ENCODE measurements at places on chromosomes 6 and 20.
A peak's percentile ranks its signal among the peaks of the same experiment; 100 is the strongest.

DNA sequence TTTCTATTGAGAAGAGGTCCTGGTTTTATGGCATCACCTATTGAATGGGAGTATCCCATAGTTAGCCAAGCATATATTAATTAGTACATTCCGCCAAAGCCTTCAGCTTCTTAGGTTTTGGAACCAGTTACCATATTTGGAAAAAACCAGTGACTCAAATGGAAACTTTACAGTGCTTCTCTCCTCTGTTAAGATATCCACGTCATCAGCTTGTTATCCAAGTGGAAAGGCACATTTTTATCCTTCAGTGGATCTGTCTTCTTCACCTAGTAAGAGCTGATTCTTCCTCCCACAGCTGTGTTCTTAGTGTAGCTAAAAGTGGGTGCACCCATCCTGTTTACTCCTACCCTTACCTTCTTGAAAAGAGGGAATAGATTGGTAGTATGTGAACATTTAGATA is 34.5 kb downstream of the TPD52L1 start:
- DNase-seq, result no peak
- H3K4me1 ChIP-seq, result peaks cover 15% of the 10 kb centered on the region
- no peaks in the 10 kb centered on the region for H3K36me3 ChIP-seq
- no peak overlapping the region for H3K27ac ChIP-seq
- H3K27me3 ChIP-seq, result no peaks in the 10 kb centered on the region

DNA sequence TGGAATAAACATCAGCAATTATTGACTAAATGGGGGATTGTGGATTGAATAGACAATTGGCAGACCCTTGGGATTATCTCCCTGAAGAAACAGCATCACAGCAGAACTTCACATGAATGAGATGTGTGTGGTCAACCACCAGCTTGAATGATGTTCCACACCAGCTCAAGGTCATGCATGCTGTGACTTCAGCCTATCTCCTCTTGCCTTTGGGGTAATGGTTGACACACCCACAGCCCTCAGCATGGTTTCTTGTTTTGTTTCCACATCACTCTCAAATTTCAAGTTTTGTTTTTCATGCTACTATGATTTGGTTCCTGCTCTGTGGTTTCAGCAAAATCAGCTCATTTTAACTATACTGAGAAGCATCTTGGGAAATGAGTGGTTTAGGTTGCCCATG is 94.3 kb downstream of the PAK5 start:
- no peak for DNase-seq
- no peaks in the 10 kb centered on the region for H3K4me1 ChIP-seq
- no peak overlapping the region for H3K27ac ChIP-seq
- H3K27me3 ChIP-seq, result peaks cover 4% of the 10 kb centered on the region
- no peak overlapping the region for H3K4me3 ChIP-seq

DNA sequence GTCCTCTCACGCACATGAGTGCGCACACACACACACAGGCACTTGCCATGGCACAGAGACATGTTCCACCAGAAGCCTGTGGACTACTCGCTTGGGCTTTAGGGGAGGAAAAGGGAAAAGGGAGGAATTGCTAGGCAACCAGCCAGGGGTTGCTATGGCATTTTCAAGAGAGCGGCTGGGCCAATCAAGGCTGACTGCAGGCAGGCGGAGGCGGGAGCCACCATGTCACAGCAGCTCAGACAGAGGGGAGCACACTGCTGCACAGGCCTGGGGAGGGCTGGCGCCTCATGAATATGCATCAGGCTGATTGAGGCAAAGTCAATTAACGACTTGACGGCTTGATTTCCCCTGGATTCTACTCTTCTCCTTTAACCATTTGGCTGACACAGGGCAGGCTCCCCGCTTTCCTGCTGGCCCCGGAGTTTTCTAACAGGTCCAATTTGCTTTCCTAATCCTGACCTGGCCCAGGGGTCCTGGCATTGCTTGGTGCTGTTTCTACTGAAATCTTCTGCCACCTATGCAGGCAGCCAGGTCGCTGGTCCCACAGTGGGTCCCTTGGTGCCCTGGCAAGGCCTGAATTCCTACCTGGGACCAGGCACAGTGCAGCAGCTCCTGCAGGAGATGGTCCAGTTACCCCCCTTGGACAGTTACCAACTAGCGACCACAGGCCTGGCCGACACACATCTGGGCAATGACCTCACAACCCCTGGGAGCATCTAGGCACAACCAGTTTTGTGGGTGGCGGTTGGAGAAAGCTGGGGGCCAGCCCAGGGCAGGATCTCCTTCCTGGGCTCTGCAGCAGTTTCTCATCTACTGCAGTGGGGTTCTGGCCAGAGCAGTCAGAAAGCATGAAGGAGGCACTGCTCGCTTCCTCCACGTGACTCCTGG is 52.1 kb downstream of the YTHDF1 start:
- no peak overlapping the region for H3K27ac ChIP-seq
- no peak overlapping the region for H3K4me3 ChIP-seq
- no peaks in the 10 kb centered on the region for H3K4me1 ChIP-seq
- peaks cover 40% of the 10 kb centered on the region for H3K27me3 ChIP-seq
- peak; percentile 76 for DNase-seq

GRCh38 chr6:21317642-21318041 is 275.9 kb upstream of the SOX4 start:
- H3K27me3 ChIP-seq, result no peaks in the 10 kb centered on the region
- no peak overlapping the region for H3K27ac ChIP-seq
- H3K4me3 ChIP-seq, result no peak overlapping the region
- DNase-seq, result no peak
- no peaks in the 10 kb centered on the region for H3K4me1 ChIP-seq

GRCh38 chr6:166655713-166656229 is 28.7 kb upstream of the RPS6KA2 start:
- H3K36me3 ChIP-seq, result no peaks in the 10 kb centered on the region
- no peaks in the 10 kb centered on the region for H3K27me3 ChIP-seq
- DNase-seq, result no peak
- H3K4me1 ChIP-seq, result no peaks in the 10 kb centered on the region

GRCh38 chr6:66638099-66638498 is 931.1 kb upstream of the EYS start:
- H3K36me3 ChIP-seq, result no peaks in the 10 kb centered on the region
- H3K27me3 ChIP-seq, result no peaks in the 10 kb centered on the region
- H3K27ac ChIP-seq, result no peak overlapping the region

DNA sequence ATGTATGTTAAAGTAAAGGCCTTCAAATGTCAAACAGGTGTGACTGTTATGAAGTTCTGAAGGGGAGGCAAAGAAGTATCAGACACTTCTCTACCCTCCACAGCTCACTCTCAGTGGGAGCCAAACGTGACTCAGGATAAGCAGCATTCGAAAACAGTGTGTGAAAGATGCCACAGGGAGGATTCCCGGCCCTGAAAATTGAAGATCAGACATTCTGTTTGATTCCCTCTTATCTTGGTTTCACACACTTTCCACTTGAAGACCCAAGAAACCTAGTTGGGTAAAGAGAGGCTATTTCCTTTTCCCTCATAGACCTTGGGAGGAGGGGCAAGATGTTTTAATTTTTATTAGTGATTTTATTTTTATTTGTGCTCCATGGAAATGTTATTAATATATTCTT is 164.2 kb upstream of the SUPT3H start:
- H3K4me1 ChIP-seq, result peaks cover 9% of the 10 kb centered on the region
- no peaks in the 10 kb centered on the region for H3K27me3 ChIP-seq
- no peaks in the 10 kb centered on the region for H3K36me3 ChIP-seq
- no peak for DNase-seq
- no peak overlapping the region for H3K27ac ChIP-seq
- no peak overlapping the region for H3K4me3 ChIP-seq

- no peak overlapping the region for H3K4me3 ChIP-seq
- no peak for DNase-seq
- H3K4me1 ChIP-seq, result no peaks in the 10 kb centered on the region
- H3K36me3 ChIP-seq, result no peaks in the 10 kb centered on the region
- no peak overlapping the region for H3K27ac ChIP-seq
These were observed 208.0 kb downstream of the EYA2 start for GRCh38 chr20:47102629-47103028.

DNA sequence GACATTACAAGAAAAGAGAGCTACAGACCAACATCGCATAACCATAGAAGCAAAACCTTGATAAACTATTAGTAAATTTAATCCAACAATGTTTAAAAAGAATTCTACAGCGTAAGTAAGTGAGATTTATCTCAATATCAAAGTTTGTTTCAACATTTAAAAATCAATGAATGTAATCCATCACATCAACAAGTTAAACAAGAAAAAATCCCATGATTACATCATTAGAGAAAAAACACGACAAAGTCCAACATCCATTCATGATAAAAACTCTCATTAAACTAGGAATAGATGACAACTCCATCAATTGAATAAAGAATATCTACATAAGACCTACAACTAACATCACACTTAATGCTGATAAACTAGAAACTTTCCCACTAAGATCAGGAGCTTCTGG is 239.0 kb upstream of the GGTLC1 start:
- no peaks in the 10 kb centered on the region for H3K4me1 ChIP-seq
- no peak for DNase-seq
- H3K36me3 ChIP-seq, result no peaks in the 10 kb centered on the region

GRCh38 chr6:30763155-30763617 is 18.8 kb upstream of the IER3 start:
- H3K4me3 ChIP-seq, result no peak overlapping the region
- peaks cover 35% of the 10 kb centered on the region for H3K4me1 ChIP-seq
- no peak for DNase-seq
- no peaks in the 10 kb centered on the region for H3K27me3 ChIP-seq
- peak overlapping the region; percentile 81 for H3K27ac ChIP-seq

GRCh38 chr6:41344876-41345275 is 9.5 kb downstream of the NCR2 start:
- H3K27me3 ChIP-seq, result peaks cover 8% of the 10 kb centered on the region
- no peaks in the 10 kb centered on the region for H3K36me3 ChIP-seq
- no peak for DNase-seq
- H3K4me1 ChIP-seq, result no peaks in the 10 kb centered on the region
- no peak overlapping the region for H3K4me3 ChIP-seq
- no peak overlapping the region for H3K27ac ChIP-seq

GRCh38 chr6:25777031-25777430 is 22.5 kb downstream of the SLC17A4 start:
- H3K4me3 ChIP-seq, result no peak overlapping the region
- no peaks in the 10 kb centered on the region for H3K36me3 ChIP-seq
- no peak for DNase-seq
- no peak overlapping the region for H3K27ac ChIP-seq
- no peaks in the 10 kb centered on the region for H3K4me1 ChIP-seq

GRCh38 chr6:3516092-3516491 is 59.2 kb upstream of the SLC22A23 start:
- no peaks in the 10 kb centered on the region for H3K36me3 ChIP-seq
- no peak overlapping the region for H3K4me3 ChIP-seq
- DNase-seq, result no peak
- no peaks in the 10 kb centered on the region for H3K27me3 ChIP-seq

DNA sequence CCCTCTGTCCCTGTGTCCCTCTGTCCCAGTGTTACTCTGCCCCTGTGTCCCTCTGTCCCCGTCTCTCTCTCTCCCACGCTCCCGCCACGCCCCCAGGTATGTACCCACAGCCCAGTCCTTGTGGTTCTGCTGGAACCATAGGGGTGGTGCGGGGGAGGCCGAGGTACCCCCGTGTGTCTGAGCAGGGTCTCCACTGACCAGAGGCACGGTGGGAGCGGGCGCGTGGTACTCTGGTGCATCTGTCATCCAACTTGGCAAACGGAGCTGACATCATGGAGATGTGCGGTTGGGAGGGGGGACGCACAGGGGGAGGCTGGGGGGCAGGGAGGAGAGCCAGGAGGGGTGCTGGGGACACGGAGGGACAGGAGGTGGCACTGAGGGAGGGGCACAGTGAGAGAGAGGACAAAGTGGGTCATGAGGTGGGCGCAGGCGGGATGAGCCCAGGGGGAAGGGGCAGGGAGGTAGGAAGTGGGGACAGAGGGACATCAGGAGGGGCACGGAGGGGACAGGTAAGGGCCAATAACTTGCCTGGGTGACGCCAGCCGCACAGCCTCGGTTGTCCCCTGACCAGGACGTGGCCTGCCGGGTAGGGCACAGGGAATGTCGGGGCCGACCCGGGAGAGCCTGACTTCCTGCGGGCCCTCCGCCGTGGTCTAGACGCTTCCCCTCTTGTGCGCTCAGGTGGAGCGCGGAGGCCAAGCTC is 163.6 kb upstream of the PDE10A start:
- no peak overlapping the region for H3K27ac ChIP-seq
- no peaks in the 10 kb centered on the region for H3K36me3 ChIP-seq

GRCh38 chr6:117617210-117618035 is 15.1 kb upstream of the GOPC start:
- H3K36me3 ChIP-seq, result no peaks in the 10 kb centered on the region
- no peak for DNase-seq
- H3K4me1 ChIP-seq, result no peaks in the 10 kb centered on the region
- no peak overlapping the region for H3K27ac ChIP-seq
- H3K4me3 ChIP-seq, result no peak overlapping the region

DNA sequence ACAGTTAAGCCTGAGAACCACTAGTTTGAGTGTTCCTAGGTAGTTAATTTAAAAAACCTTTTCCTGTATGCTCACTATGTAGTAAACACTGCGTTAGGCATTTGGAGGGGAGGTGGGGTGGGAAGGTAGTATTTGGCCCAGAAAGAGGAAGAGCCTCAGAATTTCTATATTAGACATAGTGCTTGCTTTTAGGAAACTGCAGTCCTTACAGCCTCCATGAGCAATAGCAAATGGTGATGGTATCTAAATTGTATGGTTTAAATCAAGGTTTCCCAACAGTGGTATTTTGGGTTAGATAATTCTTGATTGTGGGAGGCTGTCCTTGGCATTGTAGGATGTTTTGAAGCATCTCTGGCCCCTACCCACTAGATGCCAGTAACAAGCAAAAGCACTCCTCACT is 61.5 kb upstream of the RIPOR2 start:
- DNase-seq, result no peak
- H3K4me1 ChIP-seq, result peaks cover 5% of the 10 kb centered on the region
- H3K36me3 ChIP-seq, result no peaks in the 10 kb centered on the region
- H3K4me3 ChIP-seq, result no peak overlapping the region
- H3K27me3 ChIP-seq, result no peaks in the 10 kb centered on the region

DNA sequence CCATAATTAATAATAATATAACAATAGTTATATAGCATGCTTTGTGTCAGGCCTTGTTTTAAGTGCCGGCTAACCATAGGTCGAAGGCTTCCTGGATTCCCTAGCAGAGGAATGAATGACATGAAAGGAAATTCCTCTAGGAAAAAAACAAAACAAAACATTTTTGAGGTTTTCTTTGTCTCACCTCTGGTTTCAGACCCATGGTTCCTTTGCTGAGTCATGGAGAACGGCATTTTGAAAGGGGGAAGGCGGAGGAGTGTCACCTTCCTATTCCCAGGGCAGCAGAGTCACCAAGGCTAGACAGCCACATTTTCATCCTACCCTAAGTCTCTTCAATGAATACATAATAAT is 25.3 kb upstream of the CCND3 start:
- H3K4me3 ChIP-seq, result no peak overlapping the region
- no peaks in the 10 kb centered on the region for H3K36me3 ChIP-seq
- DNase-seq, result no peak
- no peaks in the 10 kb centered on the region for H3K27me3 ChIP-seq
- H3K27ac ChIP-seq, result peak overlapping the region; percentile 79
- peaks cover 31% of the 10 kb centered on the region for H3K4me1 ChIP-seq

GRCh38 chr6:6915813-6916547 is 191.8 kb upstream of the RREB1 start:
- no peak overlapping the region for H3K27ac ChIP-seq
- no peaks in the 10 kb centered on the region for H3K27me3 ChIP-seq
- peaks cover 10% of the 10 kb centered on the region for H3K4me1 ChIP-seq
- H3K4me3 ChIP-seq, result no peak overlapping the region
